ENCODE measurements at places on chromosomes 6 and 20.

- peak; percentile 44 for DNase-seq
Observed at GRCh38 chr6:137823826-137824555, 43.1 kb upstream of the TNFAIP3 start.

DNA sequence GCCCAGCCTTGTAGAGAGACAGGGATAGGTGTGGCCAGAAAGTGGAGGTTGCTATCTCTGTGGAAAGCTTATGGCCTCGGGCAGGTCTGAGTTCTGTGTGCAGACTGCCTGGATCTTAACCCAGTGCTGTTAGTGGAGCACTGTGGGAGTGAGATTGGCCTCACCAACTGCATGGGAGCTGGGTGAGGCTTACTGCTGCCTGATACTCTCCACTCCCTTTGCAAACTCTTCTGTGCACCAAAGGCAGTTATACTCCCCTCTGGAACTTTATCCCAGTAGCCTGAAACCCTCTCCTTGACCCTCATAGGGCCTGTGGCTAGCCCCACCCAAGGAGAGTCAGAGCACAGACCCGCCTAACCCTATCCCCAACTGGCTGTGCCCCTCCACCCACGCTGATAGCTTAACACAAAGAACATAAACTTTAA, 41.4 kb upstream of the PKIB start:
- DNase-seq, result no peak

DNA sequence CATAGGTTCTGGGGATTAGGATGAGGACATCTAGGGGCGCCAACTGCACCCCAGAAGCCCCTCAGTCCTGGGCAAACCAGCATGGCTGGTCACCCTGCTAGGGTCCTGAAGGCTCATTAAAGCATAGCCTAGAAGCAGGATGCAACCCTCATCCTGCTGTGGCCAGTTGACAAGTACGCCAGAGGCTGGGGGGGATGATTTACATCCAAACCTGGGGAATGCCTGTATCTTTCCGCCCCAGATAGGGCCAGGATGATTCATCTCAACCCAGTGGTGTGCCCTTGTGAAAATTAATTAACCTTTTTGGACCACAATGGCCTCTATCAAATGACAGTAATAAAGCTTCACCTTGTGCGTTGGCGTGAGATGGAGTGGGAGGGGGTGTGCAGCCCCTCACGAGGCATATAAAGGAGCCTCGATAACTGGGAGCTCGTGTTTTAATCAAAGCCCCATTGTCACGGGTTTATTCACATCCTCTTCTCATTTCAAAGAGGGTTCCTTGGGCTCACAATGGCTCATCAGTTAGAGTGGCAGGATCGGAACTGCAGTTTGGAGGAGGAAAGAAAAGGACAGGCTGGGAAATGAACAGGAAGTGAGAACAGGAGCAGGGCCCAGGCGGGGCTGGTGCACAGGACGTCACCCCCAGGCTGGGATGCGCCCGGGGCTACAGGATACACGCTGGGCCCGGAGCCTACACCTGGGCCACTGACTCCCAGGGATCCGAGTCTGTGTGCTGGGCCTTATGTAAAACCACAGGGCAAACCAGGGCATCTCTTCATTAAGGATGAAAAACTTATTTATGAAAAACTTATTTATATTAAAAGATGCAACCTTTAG, 121.8 kb upstream of the PHACTR3 start:
- no peak for DNase-seq

GRCh38 chr6:130931683-130932082, 104.5 kb downstream of the SMLR1 start:
- DNase-seq, result no peak

GRCh38 chr6:20680697-20681165, 146.5 kb downstream of the CDKAL1 start:
- no peak for DNase-seq

DNA sequence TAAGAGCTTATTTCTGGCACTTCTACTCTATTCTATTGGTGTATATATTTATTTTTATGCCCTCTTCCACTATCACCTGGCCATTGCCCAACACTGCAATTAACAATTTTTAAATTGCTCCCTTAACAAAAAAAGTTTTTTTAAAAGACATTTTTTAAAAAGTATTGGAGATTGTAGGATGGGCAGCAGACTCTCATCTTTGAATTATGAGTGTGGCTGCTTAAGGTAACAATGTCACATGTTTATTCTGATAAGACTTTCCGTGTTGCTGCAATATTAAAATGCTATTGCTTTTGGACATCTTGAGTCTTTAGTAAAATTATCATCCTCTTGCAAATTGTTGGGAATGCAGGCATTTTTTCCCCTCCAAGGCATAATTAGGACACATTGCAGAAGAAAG, 31.4 kb downstream of the SMOC2 start:
- no peak for DNase-seq

DNA sequence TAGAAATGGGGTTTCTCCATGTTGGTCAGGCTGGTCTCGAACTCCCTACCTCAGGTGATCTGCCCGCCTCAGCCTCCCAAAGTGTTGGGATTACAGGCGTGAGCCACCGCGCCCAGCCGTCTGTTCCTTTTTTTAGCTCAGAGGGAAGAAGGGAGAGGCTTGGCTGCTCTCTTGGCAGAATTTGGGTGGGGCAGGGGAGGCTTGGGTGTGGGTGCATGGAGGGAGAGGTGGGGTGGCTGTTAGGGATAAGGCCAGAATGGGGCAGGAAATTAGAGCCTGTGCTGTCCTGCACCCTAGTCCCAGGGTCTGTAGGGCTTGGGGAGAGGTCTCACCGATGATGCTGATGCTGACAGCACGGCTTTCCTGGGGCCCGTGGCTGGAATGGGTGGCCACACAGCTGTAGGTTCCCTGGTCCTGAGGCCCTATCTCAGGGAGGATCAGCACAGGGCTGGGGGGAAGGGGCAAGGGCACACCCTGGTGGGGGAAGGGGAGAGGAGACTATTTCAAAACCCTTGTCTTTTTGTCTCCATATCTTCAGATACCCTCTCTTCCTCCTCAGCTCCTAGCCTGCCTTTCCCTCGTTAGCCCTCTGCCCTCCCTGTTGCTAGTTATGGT, 2.0 kb downstream of the AGER start:
- DNase-seq, result no peak

- no peak for DNase-seq
Observed at GRCh38 chr6:10429638-10430427, 15.0 kb upstream of the TFAP2A start.

DNA sequence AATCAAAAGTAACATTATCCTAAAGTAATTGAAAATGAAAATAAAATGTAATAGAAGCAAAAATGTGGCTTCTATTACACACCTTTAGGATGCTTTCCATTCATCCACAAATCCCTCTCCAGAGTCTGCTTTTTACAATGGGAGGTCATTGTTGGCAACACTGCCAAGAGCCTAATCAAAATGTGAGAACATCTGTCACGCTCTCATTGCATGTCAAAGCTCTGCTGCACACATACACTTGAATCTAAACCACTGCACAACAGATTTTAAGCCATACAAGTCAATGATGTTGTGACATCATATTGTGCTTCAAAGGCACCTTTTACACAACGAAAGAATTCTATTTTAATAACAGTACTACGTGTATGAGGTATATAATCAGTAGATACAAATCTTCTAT, 82.1 kb downstream of the PREP start:
- DNase-seq, result no peak

- no peak for DNase-seq
Observed at GRCh38 chr6:104700371-104701185, 159.1 kb downstream of the HACE1 start.

GRCh38 chr6:138944412-138944811, 43.6 kb downstream of the REPS1 start:
- no peak for DNase-seq

GRCh38 chr20:60680554-60680953, 571.5 kb upstream of the CDH4 start:
- no peak for DNase-seq

DNA sequence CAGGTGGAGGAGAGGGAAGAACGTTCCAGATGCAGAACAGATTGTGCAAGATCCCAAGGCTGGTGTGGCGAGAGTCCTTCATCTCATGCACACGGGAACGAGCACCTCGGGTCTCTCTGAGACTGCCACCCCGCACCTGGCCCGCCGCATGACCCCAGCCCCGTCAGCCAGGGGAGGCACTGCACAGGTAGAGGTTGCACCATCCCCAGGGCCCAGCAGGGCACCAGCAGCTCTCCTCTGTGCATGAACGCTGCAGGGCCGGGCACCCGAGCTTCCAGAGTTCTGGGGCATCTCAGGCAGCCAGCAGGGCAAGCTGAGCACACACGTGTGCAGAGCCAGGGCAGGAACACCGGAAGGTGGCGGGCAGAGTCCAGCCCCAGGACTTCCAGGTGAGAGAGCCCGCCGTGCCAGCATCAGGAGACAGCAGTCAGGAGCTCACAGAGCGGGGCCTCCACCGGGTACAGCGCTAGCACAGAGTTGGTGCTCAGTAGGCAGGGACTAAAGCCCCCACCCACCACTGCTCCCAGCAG, 193.2 kb downstream of the TAF4 start:
- DNase-seq, result no peak

DNA sequence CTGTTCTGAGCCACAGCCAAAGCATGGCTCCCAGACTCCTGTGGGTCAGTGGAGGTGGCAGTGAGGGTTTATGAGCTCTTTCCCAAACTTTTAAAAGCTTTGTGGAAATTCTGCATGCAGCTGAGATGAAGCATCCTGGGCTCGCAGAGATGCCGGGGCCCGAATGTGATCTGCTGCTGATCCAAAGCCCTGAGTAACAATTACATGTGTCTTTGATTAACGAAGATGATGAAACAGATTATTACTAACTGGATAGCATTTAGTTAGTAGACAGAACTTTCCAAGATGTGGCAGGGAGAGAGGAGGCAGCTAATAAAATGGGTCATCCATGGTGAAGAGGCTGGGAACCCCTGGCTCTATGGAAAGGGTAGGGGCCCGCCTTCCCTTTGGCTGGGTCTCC, 43.9 kb upstream of the MDFI start:
- no peak for DNase-seq

DNA sequence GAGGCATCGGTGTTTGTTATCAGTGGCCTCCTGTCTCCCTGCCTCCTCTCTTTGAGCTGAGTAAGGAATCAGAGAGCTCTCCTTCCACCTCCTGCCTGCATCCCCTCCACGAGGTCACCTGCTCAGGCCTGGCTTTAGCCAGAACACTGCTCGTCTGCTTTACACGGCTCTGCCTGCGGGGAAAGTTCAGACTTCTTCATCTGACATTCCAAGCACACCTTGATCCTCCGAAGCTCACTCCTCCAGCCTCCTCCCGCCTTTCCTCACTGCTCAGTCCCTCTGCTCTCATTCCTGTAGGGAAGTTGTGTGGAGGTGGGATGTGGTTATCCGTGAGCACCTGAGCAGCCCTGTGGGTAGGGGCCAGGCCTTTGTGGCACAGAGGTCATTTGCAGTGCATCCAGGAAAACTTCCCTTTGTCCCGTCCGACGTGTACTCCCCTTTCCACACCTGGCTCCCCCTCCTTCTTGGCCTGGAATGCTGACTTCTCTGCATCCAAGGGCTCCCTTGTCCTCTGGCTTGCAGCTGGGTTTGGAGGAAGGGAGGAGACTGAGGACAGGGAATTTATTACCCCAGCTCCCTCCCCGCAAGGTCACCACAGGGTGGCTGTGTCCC, 12.8 kb upstream of the CCDC167 start:
- DNase-seq, result no peak

GRCh38 chr6:126444659-126445273, 104.9 kb downstream of the CENPW start:
- no peak for DNase-seq

DNA sequence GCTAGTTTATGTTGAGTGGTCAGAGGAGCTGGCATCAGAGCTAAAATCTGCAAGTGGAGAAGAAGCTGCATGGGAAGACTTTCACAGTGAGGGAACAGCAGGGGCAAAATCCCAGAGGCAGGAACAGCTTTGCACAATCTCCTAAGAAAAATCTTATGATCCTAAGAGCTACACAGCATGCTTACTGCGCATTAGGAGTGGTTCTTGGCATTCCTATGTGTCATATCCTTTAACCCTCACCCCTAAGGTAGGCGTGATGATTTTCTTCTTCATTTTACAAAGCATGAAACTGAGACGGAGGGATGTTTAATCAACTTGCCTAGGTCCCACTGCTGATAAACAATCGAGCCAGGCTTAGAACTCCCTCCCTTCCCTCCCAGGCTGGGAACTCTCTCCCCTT, 313.6 kb upstream of the SULF2 start:
- no peak for DNase-seq

DNA sequence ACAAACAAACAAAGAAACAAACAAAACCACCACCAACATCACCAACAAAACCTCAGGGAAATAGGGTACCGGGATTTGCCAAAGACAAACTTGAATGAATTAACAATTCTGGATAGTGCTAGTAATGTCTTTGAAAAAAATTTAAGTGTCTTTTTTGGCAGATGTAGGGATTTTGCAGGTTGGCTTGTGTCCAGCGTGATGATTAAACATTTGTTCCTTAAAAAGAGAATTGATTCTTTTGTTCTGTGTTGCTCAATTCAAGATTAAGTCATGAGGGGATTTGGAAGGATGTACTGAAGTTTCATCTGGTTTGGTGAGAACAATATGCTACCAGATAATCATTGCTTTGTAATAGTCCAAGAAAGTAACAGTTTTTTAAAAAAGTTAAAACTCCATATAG, 125.1 kb upstream of the HS3ST5 start:
- DNase-seq, result no peak

DNA sequence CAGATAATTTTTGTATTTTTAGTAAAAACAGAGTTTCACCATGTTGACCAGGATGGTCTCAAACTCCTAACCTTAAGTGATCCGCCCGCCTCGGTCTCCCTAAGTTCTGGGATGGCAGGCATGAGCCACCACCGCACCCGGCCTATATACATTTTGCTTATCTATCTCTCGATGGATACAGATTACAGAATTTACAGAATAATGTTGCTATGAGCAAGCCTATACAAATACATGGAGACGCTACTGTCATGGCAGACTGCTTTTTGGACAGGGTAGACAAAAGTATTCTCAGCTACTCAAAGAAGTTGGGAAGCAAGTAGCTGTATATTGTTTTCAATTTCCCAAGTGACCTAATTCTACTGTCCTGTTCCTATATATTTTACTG, 1.6 kb downstream of the HSPA1L start:
- no peak for DNase-seq

GRCh38 chr6:52337633-52338290, 24.2 kb upstream of the PAQR8 start:
- DNase-seq, result no peak

DNA sequence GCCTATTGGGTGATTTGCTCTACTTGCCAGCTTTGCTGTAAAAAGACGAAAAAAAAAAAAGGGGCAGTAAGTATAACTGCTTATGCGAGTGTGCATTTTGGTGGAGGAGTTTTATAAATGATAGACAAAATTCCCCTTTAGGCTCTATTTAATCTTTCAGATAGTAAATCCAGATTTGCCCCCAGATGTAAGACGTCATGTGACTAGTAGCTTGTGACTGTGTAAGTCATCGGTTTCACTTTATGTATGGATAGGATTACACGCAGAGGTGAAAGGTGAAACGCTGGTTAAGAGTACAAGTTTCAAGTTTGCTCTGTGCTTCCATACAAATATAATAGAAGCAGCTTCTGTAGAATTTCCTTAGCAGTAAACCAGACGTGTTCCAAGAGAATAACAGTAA, 7.9 kb downstream of the RAB32 start:
- no peak for DNase-seq
